Stomach (tissue), 19 donors: ENCODE measurements at places on chromosomes 6 and 20.

- H3K4me3 ChIP-seq: no peak overlapping the region
- H3K4me1 ChIP-seq: peaks cover 13% of the 10 kb centered on the region
- H3K27me3 ChIP-seq: no peaks in the 10 kb centered on the region
- no peaks in the 10 kb centered on the region for H3K36me3 ChIP-seq
These were observed 13.6 kb upstream of the TTLL2 start for GRCh38 chr6:167311286-167311685.

- H3K4me3 ChIP-seq: no peak overlapping the region
- H3K4me1 ChIP-seq: no peaks in the 10 kb centered on the region
- H3K27ac ChIP-seq: no peak overlapping the region
These were observed 367.3 kb upstream of the POU3F2 start for GRCh38 chr6:98467091-98467490.

DNA sequence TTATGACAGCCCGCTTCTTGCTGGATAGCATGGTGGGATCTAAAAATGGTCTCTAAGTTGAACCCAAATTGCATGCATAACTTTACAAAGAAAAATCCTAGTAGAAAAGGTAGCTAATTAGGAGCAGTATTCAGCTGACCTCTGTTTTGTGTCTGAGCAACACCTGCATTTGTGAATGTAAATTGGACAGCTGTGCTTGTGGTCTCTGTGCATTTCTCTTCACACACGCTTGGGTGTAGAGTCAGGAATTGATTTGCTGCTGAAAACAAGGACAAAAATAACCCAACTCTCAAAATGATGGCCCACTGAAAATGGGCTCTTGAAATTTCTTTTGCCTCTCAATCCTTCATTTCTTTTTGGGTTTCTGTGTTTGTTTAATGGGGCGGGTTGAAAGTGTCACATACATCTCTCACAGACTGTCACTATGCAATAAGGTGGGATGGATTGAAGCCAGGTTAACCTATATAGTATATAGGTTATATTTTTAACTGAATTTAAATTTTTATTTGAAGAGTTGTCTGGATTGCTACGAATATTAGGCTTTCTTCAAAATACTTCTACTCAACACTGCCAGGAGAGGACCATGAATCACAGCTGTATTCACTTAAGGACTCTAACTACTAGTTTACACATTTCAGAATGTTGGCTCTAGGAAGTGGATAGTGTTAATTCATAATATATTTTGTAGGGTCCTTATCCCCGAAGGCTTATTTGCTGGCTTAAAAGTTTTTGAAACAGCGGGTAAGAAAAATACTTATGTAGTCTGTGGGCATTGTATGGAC lies 46.5 kb downstream of the SOBP start:
- H3K4me1 ChIP-seq: peaks cover 28% of the 10 kb centered on the region
- H3K4me3 ChIP-seq: no peak overlapping the region
- H3K36me3 ChIP-seq: no peaks in the 10 kb centered on the region

DNA sequence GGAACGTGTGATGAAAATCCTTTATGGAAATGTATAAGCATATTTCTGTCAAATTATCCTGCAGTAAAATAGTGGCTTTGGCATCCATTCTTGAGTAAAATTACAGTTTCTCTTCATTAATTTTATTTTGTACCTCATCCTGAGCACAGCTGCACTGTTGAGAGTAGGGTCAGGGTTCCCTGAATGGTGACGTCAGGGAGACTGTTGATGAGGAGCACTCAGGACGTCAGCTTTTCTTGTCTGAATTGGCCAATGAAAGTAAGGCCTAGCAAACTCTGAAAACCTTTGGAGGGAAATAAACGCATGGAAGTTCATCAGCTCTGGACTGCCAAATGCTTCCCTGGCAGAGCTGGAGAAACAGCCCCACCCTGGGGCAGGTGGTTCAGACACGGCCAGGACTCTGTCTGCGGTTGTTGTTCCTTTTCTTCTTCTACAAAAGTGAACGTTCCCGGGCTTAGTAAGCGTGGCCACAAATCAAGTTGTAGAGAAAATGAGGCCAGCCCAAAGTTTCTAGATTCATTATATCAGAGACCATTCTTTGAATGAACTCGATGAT lies 179.7 kb upstream of the EXOC2 start:
- DNase-seq: no peak
- H3K27me3 ChIP-seq: no peaks in the 10 kb centered on the region
- peaks cover 7% of the 10 kb centered on the region for H3K4me1 ChIP-seq
- H3K27ac ChIP-seq: no peak overlapping the region
- H3K4me3 ChIP-seq: no peak overlapping the region

DNA sequence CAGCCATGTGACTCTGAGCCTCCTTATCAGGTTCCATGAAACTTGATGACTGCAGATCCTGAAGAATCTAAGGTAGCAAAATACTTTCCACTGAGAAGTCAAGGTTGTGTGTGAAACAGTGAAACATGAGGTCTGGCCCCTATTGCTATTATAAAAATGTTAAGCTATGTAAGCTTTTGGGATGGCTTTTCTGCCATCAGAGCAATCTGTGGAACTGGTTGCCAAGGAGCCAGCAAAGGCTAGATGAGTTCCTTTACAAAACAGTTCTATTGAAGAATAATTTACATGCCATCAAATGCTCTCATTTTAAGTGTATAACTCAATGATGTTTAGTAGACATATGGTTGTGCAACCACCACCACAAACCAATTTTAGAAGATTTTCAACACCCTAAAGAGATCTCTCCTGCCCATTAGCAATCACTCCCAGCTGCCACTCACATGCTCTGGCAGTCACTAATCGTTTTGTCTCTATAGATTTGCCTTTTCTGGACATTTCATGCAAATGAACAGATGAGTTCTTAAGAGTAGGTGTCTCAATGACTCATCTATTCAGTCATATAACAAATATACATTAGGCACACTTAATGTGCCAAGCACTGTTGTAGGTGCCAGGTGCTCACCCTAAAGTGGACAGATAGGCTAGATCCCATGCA lies 19.9 kb upstream of the MEP1A start:
- H3K4me1 ChIP-seq: no peaks in the 10 kb centered on the region
- no peaks in the 10 kb centered on the region for H3K36me3 ChIP-seq
- no peaks in the 10 kb centered on the region for H3K27me3 ChIP-seq

GRCh38 chr6:137666202-137666774 lies 172.1 kb upstream of the OLIG3 start:
- H3K4me3 ChIP-seq: no peak overlapping the region
- H3K36me3 ChIP-seq: no peaks in the 10 kb centered on the region
- no peak overlapping the region for H3K27ac ChIP-seq

DNA sequence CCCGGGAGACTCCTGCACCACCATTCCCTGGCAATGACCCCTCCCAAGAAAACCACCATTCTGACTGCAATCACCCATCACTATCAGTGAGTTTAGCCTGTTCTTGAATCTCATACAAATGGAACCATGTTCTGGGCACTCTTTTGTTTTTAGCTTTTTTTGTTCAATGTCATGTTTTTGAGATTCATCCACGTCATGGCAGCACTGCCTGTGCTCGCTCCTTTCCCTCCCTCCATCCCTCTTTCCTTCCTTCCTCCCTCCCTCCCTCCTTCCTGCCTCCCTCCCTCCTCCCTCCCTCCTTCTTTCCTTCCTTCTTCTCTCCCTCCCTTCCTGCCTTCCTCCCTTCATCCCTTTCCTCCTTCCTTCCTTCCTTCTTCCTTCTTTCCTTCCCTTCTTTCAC lies 44.4 kb upstream of the PMEPA1 start:
- no peak overlapping the region for H3K27ac ChIP-seq
- H3K36me3 ChIP-seq: no peaks in the 10 kb centered on the region
- H3K4me3 ChIP-seq: no peak overlapping the region
- no peaks in the 10 kb centered on the region for H3K27me3 ChIP-seq
- DNase-seq: no peak

- no peaks in the 10 kb centered on the region for H3K36me3 ChIP-seq
- no peak for DNase-seq
- no peaks in the 10 kb centered on the region for H3K4me1 ChIP-seq
- H3K27me3 ChIP-seq: no peaks in the 10 kb centered on the region
- no peak overlapping the region for H3K4me3 ChIP-seq
These were observed 406.2 kb upstream of the MMS22L start for GRCh38 chr6:97689078-97689754.

GRCh38 chr6:158818581-158819212 lies 471 bp downstream of the EZR start:
- peaks cover 40% of the 10 kb centered on the region for H3K4me1 ChIP-seq
- peak; percentile 74 for DNase-seq
- H3K27me3 ChIP-seq: no peaks in the 10 kb centered on the region
- H3K27ac ChIP-seq: peak overlapping the region; percentile 99

GRCh38 chr6:158068156-158068892 lies 86.7 kb downstream of the SYNJ2 start:
- H3K36me3 ChIP-seq: peaks cover 61% of the 10 kb centered on the region
- no peak overlapping the region for H3K4me3 ChIP-seq
- H3K27me3 ChIP-seq: no peaks in the 10 kb centered on the region
- peak overlapping the region; percentile 67 for H3K27ac ChIP-seq
- no peak for DNase-seq

DNA sequence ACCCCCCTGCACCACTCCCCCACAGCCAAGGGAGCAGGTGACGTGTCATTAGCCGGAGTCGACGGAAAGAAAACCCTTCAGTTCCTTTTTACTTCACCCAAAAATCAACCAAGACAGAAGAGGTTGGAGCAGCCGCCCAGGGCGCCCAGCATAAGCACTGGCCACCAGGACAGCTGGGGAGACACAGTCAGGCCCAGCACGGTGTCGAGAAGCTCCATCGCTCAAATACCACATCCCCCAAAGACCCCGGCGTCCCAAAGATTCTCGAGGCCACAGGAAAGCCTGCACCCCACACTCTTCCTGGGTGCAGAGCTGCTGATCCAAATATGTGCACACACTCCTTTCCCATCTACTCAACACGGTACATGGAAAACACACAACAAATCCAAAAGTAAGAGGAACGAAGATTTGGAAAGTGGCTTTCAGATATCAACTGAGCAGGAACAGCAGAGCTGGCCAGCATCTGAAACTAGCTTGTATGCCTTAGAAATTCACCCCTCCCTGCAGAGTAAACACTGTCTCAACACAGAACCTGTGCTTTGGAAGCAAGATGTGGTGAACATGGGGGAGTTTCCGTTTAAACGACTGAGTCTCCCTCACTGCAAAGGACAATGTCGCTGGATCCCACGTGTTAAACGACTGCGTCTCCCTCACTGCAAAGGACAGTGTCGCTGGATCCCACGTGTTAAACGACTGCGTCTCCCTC lies 54.6 kb downstream of the DLL1 start:
- no peak overlapping the region for H3K4me3 ChIP-seq
- no peaks in the 10 kb centered on the region for H3K4me1 ChIP-seq
- no peak overlapping the region for H3K27ac ChIP-seq
- H3K36me3 ChIP-seq: no peaks in the 10 kb centered on the region

DNA sequence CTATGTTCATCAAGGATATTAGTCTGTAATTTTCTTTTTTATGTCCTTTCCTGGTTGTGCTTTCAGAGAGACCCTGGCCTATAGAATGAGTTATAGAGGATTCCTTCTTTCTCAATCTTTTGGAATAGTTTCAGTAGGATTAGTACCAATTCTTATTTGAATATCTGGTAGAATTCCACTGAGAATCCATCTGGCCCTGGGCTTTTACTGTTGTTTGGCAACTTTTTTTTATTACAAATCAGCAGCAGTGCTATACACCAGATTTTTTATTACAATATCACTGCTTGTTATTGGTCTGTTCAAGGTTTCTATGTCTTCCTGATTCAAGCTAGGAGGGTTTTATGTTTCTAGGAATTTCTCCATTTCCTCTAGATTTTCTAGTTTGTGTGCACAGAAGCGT lies 50.0 kb upstream of the NRSN1 start:
- H3K4me1 ChIP-seq: no peaks in the 10 kb centered on the region
- no peaks in the 10 kb centered on the region for H3K36me3 ChIP-seq
- no peak for DNase-seq
- no peak overlapping the region for H3K27ac ChIP-seq
- H3K27me3 ChIP-seq: no peaks in the 10 kb centered on the region

DNA sequence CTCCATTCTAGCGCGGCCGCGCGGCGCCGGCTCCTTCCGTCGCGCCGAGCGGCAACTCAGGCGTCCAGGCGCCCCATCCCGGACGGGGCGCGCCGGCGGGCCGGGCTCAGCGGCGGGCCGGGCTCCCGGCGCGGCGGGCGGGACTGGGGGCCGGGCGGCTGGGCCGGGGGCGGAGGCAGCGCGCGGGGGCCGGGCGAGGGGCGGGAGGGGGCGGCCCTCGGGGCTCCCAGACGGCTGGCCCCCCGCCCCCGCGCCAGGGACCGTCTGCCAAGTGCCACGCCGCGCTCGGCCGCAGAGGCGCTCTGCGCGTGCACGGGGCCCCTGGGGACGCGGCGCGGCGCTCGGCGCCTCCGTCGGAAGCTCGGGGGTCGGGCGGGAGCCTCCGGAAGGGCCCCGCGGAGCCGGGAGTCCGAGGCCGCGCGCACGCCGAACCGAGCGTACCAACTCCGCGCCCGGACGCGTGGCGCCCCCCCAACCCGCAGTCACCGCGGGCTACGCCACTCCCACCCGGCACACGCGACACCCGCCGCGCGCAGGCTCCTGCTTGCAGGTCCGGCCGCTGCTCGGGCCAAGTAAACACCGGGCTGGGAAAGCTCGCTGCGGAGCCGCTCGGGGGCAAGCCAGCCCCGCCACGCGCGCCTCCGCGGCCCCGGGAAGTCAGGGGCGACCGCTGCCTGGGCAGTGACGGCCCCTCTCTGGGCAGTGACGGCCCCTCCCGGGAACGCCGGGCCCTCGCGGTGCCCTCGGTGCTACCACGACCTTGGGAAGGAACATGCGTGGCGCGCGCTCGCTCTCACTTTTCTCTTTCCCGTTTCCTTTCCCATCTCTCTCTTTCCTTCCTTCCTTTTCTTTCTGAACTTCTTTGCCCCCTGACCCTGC lies at the start of gene PREX1:
TSS of gene PREX1 (minus strand) at position 145 of the 879 bp plus-strand sequence. CDS start at position 6, 139 bp downstream.
- DNase-seq: peak; percentile 89
- H3K4me1 ChIP-seq: peaks cover 76% of the 10 kb centered on the region
- peaks cover 3% of the 10 kb centered on the region for H3K27me3 ChIP-seq
- H3K27ac ChIP-seq: peak within 1 kb of the TSS; percentile 87
- peak within 1 kb of the TSS; percentile 76 for H3K4me3 ChIP-seq
- no peaks in the 10 kb centered on the region for H3K36me3 ChIP-seq

DNA sequence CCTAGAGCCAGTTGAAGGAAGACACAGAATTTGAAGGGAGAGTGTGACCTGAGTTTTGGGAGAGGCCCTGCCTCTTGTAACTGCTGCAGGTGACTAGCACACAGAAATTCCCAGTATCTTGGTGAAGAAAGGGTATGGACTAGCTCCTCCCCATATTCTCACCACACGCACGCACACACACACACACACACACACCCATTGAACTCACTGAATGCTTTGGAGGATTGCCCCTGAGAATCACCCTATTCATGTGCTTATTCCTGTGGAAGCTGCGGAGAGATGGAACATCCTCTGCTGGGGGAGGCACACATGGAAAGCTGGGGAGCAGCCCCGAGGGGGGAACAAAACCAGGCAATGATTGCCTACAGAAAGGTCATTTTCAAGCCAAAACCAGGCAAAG lies 6.2 kb upstream of the LMBRD1 start:
- peaks cover under 1% of the 10 kb centered on the region for H3K4me1 ChIP-seq
- H3K27me3 ChIP-seq: no peaks in the 10 kb centered on the region
- DNase-seq: no peak
- no peaks in the 10 kb centered on the region for H3K36me3 ChIP-seq
- no peak overlapping the region for H3K4me3 ChIP-seq

- no peak overlapping the region for H3K27ac ChIP-seq
- H3K4me1 ChIP-seq: no peaks in the 10 kb centered on the region
- no peak for DNase-seq
- no peaks in the 10 kb centered on the region for H3K27me3 ChIP-seq
- no peak overlapping the region for H3K4me3 ChIP-seq
- H3K36me3 ChIP-seq: no peaks in the 10 kb centered on the region
These were observed 39.3 kb upstream of the IL20RA start for GRCh38 chr6:137084090-137084489.

GRCh38 chr6:140401761-140402160 lies 1027.3 kb upstream of the CITED2 start:
- H3K27ac ChIP-seq: no peak overlapping the region
- H3K4me1 ChIP-seq: no peaks in the 10 kb centered on the region
- no peaks in the 10 kb centered on the region for H3K27me3 ChIP-seq
- no peak overlapping the region for H3K4me3 ChIP-seq
- no peak for DNase-seq
